ENCODE measurements at places on chromosomes 5 and 9.

GRCh38 chr5:80933036-80933435, 27.1 kb upstream of the RASGRF2 start:
- no peak for DNase-seq

GRCh38 chr5:80881726-80882125, 78.4 kb upstream of the RASGRF2 start:
- DNase-seq = no peak

DNA sequence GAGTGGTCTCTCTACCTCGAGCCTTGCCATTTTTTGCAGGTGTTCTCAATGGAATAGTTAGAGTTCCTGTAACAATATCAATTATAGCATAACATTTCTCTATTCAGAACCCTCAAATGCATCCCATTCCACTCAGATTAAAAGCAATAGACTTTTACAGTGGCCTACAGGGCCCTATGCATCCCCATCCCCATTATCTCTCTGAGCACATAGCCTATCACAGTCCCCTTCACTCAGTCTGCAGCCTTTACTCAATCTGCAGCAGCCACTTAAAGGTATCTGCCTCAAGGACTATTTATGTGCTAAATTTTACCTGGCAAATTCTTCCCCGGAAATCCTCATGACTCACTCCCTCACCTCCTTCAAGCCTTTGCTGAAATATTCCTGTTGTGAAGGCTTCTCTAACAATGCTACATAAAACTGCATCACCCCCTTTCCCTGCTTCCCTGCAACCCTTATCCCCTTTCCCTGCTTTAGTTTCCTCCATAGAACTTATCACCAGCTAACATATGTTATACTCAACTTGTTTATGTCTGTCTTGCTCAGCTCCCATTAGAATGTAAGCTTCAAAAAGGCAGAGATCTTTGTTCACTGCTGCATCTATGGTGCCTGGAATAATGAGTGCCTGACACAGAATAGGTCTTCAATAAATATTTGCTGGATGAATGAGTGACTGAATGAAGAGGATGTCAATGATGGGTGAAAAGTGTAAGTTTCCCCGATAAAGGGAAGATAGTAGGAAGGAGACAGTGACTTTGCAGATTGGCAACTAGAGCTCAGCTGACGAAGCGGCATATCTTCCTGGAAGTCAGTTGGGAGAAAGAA, 54.1 kb upstream of the ZNF366 start:
- DNase-seq = no peak

DNA sequence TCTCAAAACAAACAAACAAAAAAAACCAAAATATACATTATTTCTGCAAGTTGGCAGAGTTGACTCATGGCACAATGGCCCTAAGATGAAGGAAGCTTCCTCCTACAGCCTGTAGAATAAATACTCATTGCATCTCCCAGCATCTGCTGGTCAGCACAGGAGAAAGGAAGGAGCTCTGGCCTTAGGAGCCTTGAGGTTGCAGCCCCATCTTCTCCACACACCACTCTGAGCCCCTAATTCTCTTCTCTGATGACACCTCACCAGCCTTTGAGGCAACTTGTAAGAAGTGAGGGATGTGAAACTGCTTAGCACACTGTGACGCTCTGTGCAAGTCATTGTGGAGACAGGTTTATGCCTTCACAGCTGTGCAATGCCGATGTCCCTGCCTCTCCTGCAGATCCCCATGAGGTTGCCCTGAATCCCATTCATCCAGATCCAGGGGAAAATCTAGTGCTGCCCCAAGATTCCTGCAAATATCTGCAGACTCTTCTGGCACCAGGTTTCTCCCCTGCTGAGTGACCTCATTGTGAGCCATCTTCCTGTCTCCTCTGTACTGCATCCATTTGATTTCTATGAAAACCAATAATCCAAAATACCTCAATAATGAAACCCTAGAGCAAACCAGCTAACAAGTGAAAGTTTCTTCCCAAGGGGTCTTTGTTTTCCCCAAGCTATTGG, 65.3 kb upstream of the TGFBR1 start:
- no peak for DNase-seq

DNA sequence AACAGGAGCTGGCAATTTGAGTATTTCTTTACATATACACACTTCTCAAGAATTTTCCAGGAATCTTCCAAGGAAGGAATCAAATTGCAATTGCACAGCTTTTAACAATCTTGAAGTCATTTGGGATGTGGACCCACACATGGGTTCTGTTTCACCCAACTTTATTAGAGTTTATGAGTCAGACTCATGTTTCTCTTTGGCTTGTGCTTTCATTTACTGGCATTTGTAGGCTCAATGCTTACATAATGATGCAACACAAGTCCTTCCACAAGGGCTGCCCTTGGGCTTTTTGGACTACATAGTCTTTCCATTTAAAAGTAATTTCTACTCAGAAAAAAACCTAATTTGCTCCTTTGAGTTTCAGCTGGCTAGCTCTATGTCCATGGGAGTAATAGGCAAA, 4.6 kb upstream of the CDC37L1 start:
- no peak for DNase-seq

Data from activated T-helper 2 cell treated with anti-CD3 and anti-CD28 coated beads, Interferon-gamma antibody, Interleukin-2, Interleukin-4, amounts not matched to agents 10 μg/mL and 5 μg/mL and 100 μg/mL, durations not matched to agents 14 hours and 24 hours and 36 hours (primary cell).